ENCODE measurements at places on chromosomes 4 and X. TPM values are rescaled to one million over a fixed set of nuclear protein-coding genes. Genes with fewer than 3 reads are reported as not detected.

OTUD6A gene
- total RNA-seq, result not detected

SLC6A14 gene
- not detected for total RNA-seq

SLC10A4 gene
- 7.8 TPM for total RNA-seq

TBX22 gene
- total RNA-seq, result not detected

NOX1 gene
- total RNA-seq, result not detected

NIPAL1 gene
- total RNA-seq, result 0.83 TPM

UGT2A3 gene
- total RNA-seq, result 0.09 TPM
